ENCODE measurements at places on chromosomes 6 and 20.

DNA sequence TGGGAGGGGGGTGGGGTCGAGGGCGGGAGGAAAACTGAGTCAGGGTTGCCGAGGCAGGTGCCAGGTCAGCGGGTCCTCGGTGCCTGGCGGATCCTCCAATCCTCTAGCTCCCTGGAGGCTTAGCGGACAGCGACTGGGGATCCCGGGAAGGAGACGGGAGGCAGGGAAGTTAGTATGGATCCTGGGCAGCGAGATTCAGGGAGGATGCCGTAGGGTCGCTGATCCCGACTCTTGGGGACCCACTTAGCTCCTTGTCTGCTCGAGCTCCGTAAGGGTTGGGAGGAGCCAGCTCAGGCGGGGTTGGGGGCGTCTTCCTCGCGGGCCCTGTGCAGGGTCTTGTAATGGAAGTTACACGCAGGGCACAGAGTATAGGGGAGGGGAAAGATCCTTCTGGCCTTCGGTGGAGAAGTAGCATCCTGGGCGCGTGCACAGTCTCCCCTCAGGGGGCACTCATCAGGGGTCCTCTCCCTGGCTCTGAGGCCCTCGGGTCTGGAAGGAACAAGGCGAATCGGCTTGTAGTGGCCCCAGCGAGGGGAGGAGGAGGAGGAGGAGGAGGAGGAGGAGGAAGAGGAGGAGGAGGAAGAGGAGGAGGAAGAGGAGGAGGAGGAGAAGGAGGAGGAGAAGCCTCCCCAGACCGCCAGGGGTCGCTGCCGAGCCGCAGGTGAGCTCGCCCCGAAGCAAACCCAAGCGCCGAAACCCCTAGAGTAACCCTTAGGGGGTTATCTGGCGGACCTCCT lies 6.4 kb upstream of the SLC12A5 start:
- peak; percentile 51 for DNase-seq

DNA sequence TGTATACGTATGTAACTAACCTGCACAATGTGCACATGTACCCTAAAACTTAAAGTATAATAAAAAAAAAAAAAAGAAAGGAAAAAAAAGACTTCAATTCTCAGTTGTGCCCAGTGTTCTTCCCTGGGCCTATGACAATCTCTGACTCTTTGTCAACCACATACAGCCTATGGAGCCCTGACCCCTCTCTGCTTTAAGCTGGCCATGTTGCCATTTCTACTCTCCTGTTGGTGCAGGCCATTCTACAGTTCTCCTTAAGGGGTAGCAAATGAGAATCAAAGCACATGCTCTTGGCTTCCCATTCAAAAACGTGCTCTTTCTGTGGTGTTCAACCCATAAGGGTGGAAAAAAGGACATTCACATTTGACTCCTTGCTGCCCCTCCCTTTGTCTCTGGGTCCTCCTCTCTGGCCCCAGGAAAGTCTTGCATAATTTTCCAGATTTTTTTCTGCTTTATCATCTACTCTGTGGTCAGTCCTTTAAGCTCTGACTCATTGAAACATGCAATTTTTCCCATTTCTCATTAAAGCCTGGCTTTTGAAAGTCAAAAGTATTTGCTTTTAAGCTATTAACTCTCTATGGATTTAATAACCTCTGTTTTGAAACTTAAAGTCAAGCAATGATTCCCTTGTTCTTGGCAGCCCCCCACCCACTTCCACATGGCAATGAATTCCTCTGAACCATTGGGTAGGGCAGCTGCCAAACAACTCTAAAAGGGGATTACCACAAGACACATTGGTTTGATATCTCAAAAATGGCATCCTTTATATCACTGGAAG lies 208.6 kb upstream of the MCHR2 start:
- no peak for DNase-seq

DNA sequence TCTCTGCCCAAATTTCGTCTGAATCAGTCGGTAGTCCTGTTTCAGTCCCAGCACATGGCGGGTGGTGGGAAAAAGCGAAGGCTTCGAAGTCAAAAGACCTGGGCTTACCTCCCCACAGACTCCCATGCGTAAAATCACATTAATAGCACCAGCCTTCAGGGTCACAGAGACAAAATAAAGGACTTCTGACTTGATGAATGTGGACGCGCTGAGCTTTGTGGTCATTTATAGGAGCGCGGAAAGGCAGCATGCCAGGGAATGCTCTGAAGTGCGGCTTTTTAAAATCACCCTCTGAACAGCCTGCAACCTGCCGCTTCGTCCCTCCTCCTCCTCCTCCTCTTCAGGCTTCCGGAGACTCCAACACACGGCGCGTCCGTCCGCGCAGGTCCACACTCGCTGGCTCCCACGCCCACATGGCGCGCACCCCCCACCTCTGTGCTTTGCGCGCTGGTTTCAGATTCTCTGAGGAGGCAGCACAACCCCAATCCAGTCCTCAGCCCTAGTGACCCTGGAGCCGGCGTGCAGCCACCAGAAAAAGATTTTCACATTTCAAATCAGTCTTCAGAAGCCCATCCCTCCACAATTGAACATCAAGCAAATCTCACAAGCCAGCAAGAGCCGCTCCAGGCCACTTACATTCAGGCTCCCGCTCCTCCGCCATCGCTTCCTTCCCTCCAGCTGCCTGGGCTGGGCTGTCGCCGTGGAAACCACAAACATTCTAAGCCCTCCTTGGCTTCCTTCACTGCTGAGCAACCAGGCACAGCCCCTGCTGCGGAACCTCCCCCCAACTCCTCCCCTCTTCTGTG lies at the start of gene C6orf118:
Gene C6orf118 (minus strand): TSS at position 680 of the 806 bp plus-strand sequence. CDS start 19 bp downstream, at position 661.
- no peak for DNase-seq

DNA sequence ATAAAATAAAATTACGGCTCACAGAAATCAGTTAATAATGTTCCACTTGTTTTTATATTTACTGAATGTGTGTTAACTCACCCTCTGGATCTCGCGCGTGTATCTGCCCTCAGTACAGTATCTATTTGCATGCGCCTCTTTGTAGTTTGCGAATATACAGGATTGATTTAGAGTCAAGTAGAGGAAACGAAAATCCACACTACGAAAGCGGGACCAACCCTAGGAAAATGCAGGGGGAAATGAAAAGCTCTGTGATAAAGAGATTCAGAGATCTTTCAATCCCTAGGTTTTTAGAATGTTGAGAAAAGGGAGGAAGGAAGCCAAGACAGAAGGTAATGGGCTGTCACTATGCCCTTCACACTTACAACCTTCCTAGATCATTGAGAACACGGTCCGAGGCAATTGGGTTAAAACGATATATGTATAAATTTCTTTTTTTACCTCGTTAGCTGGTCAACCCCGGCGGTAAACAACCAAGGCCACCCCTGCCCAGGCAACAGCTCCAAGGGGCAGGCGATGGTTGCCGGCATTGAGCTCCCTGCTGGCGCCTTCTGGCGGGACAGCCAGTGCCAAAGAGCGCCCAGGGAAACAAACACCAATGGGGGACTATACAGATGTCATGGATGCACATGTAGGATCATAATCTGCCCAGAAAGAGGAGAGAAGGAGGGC lies 792 bp upstream of the FUT9 start:
- DNase-seq: no peak

GRCh38 chr6:62516291-62517141 lies 230.5 kb upstream of the KHDRBS2 start:
- no peak for DNase-seq

DNA sequence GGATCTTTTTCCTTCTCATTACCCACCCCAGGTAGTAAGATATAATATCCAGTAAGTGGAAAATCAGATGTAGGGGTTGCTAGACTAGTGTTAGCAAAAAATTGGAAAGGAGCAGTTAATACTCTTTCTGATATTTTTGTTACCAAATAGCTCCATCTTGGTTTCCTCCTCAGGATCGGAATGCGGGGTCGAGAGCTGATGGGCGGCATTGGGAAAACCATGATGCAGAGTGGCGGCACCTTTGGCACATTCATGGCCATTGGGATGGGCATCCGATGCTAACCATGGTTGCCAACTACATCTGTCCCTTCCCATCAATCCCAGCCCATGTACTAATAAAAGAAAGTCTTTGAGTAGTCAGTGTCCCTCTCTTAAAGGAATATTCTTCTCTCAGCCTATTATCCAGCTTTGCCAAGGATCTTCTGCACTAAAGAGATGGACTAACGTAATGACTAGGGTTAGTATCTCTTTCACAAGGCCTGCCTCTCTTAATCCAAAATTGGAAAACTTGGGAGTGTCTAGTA lies 1.5 kb downstream of the ROMO1 start:
- no peak for DNase-seq

GRCh38 chr20:53702617-53703016 lies 109.0 kb upstream of the ZNF217 start:
- DNase-seq: no peak

DNA sequence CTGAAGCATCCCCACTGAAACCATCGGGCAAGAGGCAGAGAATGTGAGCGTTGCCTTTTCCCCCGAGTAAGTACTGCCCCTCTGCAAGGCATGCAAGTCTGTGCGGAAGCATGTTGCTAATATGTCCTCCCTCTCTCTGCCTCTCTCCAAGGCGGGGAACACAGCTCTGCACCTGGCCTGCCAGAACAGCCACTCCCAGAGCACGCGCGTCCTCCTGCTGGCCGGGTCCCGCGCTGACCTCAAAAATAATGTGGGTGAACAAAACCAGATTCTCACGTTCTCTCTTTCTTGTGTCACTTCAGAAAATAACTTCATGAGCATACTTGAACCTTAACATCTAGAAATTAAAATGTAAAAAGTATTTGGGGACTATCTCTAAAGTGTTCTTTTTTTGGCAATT lies 26.4 kb downstream of the LYRM2 start:
- DNase-seq: no peak

DNA sequence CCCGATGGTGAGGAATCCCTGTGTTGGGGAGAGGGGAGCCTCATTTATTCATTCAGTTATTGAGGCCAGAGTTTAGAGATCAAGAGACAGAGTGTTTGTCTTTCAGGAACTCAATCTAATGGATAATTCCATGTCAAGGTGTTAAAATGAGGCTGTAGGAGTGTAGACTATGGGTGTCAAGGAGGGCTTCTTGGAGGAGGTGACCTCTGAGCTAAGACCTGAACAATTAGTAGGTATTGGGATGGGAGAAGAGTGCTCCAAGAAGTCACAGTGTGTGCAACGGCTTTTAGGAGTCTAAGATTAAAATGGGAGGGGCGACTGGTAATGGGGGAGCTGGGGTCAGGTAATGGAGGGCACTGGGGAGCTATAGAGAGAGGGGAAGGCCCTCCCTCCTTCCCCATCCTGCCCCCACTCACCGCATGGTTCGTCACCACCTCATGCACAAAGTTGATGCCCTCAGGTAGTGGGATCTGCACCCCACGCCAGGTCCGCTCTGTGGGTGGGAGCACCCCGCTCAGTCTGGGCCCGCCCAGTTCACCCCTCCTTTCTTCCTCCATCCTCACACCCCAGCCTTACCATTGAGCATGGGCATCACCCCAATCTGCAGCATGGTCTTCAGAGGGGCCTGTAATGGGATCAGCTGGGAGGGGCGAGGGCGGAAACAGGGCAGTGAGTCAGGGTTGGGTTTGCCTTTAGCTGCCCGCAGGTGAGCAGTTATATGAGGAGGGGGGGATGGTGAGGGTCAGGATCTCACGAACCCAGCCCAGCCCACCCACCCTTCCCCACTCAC lies 8.1 kb downstream of the CTSA start:
- no peak for DNase-seq

DNA sequence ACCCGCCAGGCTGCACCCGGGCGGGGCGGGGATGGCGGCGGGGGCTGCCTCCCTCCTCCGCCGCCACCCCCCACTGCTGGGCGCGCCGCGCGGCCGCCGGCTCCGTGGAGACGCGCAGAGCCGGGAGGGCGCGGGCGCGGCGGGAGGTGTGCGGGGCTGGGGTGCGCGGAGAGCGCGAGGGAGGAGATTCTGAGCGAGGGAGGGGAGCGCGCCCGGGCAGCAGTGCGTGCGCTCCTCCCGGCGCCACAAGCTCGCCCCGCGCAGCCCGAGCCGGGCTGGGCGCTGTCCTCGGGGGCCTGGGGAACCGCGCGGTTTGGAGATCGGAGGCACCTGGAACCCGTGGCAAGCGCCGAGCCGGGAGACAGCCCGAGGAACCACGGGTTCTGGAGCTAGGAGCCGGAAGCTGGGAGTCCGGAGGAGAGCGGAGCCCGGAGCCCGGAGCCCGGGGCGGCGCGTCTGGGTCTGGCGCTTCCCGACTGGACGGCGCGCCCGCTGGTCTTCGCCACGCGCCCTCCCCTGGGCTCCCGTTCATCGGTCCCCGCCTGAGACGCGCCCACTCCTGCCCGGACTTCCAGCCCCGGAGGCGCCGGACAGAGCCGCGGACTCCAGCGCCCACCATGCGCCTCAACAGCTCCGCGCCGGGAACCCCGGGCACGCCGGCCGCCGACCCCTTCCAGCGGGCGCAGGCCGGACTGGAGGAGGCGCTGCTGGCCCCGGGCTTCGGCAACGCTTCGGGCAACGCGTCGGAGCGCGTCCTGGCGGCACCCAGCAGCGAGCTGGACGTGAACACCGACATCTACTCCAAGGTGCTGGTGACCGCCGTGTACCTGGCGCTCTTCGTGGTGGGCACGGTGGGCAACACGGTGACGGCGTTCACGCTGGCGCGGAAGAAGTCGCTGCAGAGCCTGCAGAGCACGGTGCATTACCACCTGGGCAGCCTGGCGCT lies at the start of gene NTSR1:
Gene NTSR1 (plus strand): TSS at position 246 of the 946 bp plus-strand sequence. CDS start 372 bp downstream, at position 618.
- no peak for DNase-seq

DNA sequence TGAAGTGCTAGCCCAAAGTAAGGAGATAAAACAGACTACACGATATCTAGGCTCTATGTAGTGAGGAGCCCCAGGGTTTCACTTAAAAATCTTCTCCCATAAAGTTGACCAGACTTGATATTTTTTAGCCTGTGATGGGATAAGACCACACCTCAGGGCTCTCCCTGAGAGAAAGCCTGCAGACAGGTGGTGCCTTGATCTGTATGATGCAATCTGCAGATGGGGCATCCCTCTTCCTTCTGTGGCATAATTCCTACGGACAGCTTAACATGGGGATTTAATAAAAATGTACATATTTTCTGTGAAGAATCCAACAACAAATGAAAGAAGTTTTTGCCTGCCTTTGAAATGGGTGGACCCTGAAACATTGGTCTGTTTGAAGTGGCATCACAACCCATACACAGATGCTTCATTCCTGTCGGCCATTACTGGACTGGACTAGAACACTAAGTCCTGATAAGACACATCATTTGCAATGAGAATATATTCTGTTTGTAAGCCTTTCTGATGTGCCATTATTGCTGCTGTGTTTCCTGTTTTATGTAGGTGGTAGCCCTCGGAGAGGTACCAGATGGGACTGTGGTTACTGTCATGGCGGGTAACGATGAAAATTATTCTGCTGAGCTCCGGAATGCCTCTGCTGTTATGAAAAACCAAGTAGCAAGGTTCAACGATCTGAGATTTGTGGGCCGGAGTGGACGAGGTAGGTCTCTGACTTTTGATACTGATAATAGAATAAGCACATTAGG lies 53.8 kb upstream of the SUPT3H start:
- DNase-seq: no peak

GRCh38 chr6:169738204-169738975 lies 13.0 kb downstream of the DYNLT2 start:
- DNase-seq: no peak

- DNase-seq: no peak
These were observed 160.7 kb upstream of the ARID1B start for GRCh38 chr6:156616495-156616894.

DNA sequence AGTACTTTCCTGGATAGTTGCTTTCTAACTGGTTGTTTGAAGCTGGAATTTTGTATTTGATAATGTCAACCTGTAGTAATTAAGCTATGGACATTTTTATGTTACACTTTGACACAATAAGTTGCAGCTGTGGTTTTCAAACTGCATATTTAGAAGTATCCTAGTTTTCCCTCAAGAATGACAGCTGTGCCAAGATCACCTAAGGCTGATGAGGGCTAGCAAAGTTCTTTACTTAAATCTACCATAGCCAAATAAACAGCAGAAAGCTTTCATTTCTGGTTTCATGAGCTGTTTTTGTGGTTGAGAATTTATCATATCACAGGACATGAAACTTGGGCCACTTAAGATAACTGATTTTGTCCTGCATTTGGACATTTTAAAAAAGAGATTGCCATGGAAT lies 30.6 kb downstream of the FAM229B start:
- no peak for DNase-seq

- DNase-seq: no peak
These were observed 52.6 kb upstream of the NAA20 start for GRCh38 chr20:19964289-19965265.
